ENCODE measurements at places on chromosomes 11 and 22.

GRCh38 chr22:49620003-49620556, 207.6 kb downstream of the BRD1 start:
- DNase-seq = no peak

- DNase-seq = peak; percentile 58
Measured at GRCh38 chr22:46122511-46122971, 27.8 kb upstream of the PPARA start.

GRCh38 chr11:94635072-94635471, 67.9 kb downstream of the PIWIL4 start:
- DNase-seq = no peak

DNA sequence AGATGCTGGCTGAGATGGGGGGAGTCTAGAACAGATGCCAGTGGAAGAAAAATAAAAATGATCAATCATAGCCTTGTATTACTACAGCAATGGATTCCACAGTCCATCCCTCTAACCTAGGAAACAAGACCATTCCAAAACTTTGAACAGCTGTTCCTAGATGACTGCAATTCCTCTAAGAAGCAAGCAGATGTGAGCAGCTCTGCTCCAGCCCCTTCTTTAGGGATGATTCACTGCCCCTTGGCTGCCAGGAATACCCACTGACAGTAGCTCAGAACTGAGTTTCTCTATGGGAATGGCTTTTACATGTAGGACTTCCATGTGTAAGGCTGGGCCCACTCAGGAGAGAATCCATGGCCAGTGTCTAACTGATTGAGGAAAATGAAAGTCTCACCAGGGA, 943.9 kb downstream of the OPCML start:
- peak; percentile 85 for DNase-seq

DNA sequence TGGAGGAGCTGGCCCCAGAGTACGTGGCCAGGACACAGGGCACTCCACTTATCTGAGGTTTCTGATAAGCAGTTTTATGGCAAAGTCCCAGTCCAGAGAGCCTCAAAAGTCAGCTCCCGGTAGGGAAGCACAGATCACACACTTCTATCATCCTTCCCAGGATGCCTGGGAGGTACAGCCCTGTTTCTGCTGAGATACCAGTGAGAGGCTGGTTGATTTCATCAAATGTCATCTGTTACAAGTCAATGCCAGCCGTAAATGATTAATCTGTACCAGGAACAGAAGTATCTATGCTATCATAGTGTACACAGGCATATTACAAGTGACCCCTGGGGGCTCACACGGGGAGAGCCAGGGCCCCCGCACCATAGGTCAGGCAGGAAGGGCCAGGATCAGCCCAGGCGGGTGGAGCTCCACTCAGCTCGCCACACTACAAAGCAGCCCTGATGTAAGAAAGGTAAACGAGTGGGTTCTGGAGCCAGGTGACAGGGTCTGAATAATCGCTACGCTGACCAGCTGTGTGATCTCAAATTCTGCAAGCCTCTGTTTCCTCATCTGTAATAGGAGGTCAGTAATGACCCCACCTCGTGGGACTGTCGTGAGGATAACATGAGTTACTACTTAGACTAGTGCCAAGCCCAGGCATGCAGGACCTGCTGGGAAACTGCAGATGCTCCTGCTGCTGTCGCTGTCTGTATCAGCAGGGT, 17.6 kb downstream of the PLA2G6 start:
- DNase-seq = no peak

- peak; percentile 77 for DNase-seq
Measured at GRCh38 chr22:27267145-27267544, 534.4 kb downstream of the MN1 start.

DNA sequence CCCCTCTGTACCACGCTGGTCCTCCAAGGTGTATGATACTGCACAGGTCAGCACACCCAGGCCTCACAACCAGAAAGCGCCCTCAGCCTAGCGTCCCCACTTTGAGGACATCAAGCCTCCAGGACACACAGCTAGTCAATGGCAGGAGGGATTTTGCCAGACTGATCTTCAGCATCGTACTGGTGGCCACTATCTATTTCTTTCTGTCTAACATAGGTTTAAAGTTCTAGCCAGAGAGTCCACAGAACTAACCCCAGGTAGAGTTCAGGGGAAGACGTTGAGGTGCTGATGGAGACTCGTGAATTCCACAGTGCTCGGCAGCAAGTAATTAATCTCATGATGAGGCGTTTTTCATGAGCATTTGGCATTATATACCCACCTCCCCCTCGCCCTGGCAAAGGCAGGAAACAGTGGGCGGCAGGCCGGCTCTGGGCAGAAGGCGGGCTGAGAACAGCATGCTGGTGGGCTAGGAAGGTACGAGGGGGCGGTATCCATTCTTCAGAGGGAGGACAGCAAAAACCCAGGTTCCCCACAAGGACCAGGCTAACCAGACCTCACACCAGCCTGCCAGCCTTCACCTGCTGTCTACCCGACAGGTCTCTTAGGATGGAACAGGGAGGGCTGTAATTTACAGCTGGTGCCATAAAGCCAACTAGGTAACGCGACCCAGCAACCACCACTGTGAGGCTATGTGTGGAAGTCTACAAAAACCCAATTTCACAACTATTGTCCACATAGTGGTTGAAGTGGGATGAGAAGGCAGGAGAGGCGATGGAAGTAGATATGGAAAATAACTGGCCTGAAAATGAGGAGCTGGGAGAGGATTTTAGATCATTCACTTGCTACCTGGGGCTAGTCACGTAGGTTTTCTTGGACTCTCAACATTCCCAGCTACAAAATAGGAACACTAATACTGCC, 18.5 kb downstream of the MYH9 start:
- no peak for DNase-seq

DNA sequence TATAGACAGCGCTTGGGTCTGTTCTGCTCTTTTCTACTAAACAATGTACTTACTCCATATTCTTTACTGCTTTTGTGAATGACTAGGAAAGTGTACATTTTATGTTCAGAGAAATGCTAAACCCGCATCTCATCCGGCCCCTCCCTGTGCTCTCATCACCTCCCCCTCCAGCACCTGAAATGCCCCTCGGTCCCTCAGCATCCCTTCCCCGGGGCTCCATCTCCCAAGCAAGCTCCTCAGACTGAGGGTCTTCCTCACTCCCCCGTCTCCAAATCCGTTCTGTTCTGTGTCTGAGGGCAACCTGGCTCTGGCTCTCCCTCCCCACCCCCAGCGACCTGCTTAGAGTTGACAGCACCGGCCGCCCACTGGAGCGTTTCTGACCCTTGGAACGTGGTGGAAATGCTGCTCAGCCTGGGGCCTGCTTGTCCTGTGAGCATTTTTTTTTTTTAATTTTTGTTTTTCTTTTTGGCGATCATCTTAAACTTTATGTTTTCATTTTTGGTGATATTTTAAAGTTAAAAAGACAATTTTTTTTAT, 1.4 kb downstream of the SELENOO start:
- DNase-seq = no peak
